ENCODE measurements at places on chromosomes 11 and 22. TPM values are rescaled to one million over a fixed set of nuclear protein-coding genes. Genes with fewer than 3 reads are reported as not detected.

Gene RASGRP2
- polyA plus RNA-seq: 0.36 TPM

Gene COA4
- polyA plus RNA-seq: 49.9 TPM

Gene SMIM35
- not detected for polyA plus RNA-seq

Gene THY1
- polyA plus RNA-seq: 768 TPM

Gene MS4A4E
- polyA plus RNA-seq: not detected

Gene BIK
- not detected for polyA plus RNA-seq

Gene APOL5
- polyA plus RNA-seq: not detected

Gene TSSK2
- not detected for polyA plus RNA-seq

Gene TRIM48
- not detected for polyA plus RNA-seq

Gene C22orf42
- not detected for polyA plus RNA-seq

Gene CCDC73
- 0.91 TPM for polyA plus RNA-seq

Gene OR51A2
- not detected for polyA plus RNA-seq

Gene PTGDR2
- 0.08 TPM for polyA plus RNA-seq

Gene DCHS1
- 0.12 TPM for polyA plus RNA-seq
